ENCODE measurements at places on chromosomes 5 and 9.

- no peak for DNase-seq
Measured at GRCh38 chr9:15846611-15847010, 293.8 kb downstream of the CCDC171 start.

DNA sequence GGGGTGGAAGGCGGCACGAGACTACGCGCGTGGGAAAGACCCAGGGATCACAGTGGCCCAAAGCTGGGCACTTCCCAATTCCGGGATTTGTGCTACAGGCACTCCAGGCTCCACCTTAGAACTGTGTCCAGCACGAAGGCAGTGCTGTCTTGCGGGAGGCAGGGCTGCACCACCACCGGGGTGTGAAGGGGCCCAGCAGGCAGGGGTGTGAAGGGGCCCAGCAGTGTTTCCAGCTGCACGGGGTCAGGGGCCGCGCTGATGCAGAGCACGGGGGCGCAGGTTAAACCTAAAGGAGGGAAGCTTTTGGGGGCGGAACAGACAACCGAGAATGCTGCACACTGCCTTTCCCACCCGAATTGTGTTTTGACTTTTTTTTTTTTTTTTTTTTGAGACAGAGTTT is 1.1 kb upstream of the PDCD6 start:
- no peak for DNase-seq

DNA sequence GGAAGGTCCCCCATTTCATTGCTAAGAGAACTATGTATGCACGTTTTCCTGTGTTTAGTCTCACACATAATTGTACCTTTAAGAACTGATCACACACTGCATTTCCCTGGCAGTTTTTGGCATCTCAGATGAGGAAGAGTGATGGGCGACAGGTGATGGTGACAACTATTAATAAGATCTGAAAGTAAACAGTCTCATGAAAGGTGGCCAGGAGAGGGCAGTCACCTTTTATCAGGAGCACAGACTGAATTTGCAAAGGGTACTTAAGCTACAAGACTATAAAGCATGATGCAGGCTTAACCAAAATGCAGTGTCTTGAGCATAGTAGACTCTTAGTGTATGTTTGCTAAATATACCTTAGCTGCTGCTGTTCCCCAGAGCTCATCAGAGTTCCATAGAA is 91.5 kb downstream of the GHR start:
- peak; percentile 12 for DNase-seq

- no peak for DNase-seq
Measured at GRCh38 chr9:68629042-68629441, 76.0 kb upstream of the PIP5K1B start.

DNA sequence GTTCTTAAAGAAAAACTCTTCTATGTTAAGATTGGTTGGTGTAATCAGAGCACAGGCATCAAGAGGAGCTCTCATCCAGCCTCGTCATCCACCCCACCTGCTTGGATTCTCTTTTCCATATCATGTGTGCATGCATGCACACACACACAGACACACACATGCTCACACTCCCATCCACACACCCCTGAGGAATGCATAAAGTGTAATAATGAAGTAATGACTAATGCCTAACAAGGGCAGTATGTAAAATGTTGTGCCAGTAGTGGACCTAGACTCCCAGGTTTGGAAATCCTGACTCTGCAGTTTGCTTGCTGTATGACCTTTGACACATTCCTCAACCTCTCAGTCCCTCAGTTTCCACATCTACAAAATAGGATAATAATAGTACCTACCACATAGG is 280.0 kb upstream of the ANKRD55 start:
- DNase-seq: no peak

DNA sequence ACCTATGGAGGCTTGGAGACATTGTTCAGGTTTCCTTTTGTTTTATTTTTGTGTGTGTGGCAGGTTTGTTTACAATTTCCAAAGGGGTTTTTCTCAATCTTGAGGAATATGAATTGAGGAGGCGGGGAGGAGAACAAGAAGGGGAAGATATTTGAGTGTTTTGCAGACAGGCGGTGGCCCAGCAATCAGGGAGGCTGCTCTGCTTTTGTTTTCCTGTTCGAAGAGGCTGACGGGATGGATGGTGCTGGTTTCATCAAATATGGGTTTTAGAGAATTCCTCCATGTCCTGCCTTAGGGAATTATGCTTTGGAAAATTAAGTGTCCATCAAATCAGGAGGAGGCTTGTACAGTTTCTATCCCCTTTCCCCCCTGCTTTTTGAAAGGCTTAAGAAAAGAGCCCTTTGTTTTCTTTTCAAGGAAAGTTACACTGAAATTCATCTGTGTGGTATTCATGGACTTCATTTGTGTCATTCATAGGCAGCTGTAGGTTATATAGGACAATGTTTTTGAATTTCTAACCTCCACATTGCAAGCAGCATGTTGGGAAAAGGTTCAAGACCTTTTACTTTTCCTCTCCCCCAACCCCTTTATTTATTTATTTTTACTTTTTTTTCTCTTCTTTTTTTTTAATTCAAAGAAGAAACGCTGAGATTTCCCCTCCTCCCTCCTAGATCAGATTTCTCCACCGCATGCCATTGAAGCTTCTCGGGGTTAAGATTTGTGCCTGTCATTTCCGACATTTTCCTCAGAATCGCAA is 107.4 kb downstream of the ZNF462 start:
- DNase-seq: no peak

GRCh38 chr9:127222388-127223095 is 42.0 kb upstream of the GARNL3 start:
- no peak for DNase-seq
